ENCODE measurements at places on chromosomes 1 and 21. TPM values are rescaled to one million over a fixed set of nuclear protein-coding genes. Genes with fewer than 3 reads are reported as not detected.

GRCh38 chr1:152013664-152014237, 20.1 kb upstream of the S100A10 start:
- peak; percentile 32 for DNase-seq

GRCh38 chr1:117616356-117616755, 10.5 kb downstream of the TENT5C start:
- DNase-seq: no peak

PRR9 gene
- total RNA-seq: not detected

GRCh38 chr1:209116705-209117104, 466.8 kb upstream of the CAMK1G start:
- DNase-seq: no peak

PCSK9 gene
- total RNA-seq: 0.03 TPM

DNA sequence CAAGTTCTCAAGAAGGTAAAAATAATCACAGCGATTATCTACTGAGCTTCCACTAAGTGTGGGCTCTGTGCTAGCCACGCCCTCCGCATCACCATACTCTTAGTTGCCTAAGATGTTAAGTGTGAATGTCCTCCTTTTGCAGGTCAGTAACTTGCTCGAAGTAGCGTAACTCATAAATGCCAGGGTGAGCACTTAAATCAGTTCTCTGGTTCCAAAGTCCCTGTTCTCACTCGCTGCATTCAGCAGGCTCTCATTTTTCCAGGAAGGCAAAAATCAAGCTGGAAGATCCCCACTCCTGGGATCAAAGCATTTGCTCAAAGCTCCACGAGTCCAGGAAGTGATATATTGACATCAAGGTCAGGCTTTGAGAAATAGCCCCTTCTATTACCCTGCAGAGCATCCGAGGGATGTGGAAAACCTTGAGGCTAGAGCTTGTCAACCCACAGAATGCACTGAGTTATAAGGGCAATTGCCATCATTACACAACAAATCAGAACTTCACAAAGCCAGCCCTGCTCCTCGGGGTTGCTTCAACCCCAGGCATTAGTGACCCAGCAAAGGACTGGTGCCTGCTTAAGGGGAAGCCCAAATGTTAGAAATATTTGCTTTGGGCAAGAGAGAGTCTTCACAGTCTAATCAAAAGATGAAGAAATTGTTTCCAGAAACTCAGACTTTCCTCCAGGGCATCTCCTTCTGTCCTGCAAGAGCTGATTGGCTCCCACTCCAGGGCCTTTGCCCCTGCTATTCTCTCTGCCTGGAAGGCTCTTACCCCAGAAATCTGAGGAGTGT, 19.5 kb downstream of the SLC30A1 start:
- DNase-seq: no peak

Data from SJSA1 (cell line).